ENCODE measurements at places on chromosomes 3 and 15.

DNA sequence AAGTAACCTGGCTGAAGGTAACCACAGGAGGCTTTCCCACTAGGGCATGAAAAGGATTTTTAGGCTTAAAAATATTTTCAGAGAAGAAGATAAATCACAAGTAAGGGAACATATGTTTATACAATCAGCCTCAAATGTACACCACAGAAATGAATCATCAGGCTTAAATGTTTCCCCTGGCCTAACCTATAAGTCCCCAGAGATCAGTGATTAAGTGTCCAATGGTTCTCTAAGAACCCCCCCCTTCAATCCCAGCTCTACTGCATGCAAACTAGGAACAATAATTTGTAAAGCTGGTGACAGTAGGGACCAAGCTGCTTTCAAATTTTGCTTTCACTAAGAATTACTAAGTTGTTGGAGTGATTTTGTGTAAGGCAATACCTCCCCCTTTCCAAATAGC lies 431.6 kb upstream of the LMCD1 start:
- no peak for DNase-seq

- DNase-seq, result no peak
Measured at GRCh38 chr3:50316657-50317242, 5.8 kb downstream of the HYAL2 start.

DNA sequence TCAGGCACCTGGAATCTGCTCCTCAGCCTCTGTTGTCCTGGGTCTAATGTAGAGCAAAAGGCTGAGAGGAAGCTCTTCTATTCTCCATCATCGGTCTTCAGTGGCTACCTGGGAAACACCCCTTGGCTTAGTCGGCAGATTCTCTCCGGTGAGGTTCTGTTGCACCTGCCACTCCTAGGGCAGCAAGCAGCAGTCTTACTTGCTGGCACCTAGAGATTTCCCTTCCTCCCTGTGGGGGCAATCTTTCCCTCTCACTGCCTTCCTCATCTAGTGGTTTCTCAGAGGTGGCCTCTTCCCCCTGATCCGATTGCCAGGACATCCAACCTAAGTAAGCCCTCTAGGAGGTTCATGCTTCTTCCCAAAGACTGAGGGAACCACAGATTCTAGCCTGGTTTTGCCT lies 60.8 kb downstream of the PLS1 start:
- DNase-seq, result no peak

DNA sequence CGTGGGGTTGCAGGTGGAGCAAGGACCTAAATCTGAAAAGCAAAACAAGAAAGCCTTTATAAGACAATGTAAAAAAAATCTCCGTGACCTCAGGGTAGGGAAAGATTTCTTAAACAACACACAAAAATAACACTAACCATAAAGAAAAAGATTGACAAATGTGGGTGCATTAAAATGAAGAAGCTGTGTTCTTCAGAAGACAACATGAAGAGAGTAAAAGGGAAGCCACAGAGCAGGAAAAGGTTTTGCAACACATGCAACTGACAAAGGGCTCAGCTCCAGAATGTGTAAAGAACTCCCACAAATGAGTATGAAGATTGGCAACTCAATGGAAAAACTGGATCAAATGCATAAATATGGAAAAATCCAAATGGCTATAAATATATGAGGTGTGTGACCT lies 74.2 kb downstream of the MAGEF1 start:
- peak; percentile 72 for DNase-seq

GRCh38 chr3:95511828-95512227 lies 1302.6 kb upstream of the EPHA6 start:
- DNase-seq, result no peak
